ENCODE measurements at places on chromosomes 3 and 15.
A peak's percentile ranks its signal among the peaks of the same experiment; 100 is the strongest.

DNA sequence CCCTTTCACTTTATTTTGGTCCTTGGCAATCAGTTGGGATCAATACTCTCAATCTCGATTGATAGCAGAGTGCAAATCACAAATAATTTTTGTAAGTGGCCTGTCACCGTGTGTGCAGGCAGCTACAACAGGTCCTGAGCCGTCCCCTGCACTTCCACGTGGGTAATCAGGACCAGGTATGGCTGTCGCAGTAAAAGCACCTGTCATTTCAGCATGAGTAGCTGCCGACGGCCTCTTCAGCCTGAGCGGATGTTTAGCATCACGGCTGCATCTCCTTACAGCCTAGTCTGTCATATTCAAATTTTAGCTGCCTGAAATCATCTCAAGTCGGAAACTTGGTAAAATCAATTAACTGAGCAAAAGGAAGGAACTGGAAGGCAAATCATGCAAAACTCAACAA is 53.0 kb upstream of the FOXP1 start:
- no peak for DNase-seq

- no peak for DNase-seq
These were observed 31.8 kb upstream of the RYR3 start for GRCh38 chr15:33278816-33279612.

- DNase-seq, result no peak
These were observed 143.2 kb upstream of the UMPS start for GRCh38 chr3:124587053-124587408.

- DNase-seq, result no peak
These were observed 17.7 kb downstream of the REC114 start for GRCh38 chr15:73460662-73461061.

GRCh38 chr3:179713643-179714090 is 60.8 kb downstream of the USP13 start:
- no peak for DNase-seq

DNA sequence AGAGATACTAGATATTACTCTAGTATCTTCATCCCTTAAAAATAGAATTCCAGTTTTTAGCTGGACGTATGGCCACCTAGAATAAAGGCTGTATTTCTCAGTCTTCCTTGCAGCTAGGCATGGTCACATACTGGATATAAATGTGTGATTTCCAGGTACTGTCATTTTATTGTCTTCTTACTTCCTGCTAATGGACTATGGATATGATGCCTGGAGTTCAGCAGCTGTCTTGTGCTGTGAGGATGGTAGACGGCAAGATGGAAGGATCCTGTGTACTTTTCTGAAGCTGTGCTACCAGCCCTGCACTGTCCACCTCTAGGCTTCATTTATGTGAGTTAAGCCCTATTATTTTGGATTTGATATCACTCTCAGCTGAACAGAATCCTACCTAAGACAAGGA is 83.4 kb downstream of the EBLN2 start:
- no peak for DNase-seq

DNA sequence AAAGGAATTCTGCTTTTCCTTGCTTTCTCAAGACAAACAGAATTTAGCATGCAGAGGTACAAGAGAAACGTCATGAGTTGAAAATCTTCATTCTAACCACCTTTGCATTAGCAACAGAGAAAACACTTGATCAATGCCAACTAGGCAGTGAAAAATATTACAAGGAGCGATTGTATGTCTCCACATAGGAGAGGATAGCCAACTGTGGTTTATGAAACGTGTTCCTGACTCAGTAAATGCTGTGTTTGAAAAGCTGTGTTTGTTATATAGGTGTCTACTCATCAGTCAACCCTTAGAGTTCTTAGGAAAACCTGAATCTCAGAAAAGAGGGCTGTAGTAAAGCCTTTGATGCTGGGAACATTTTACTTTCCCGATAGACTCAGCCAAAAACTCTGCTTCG is 102.4 kb downstream of the FRMD4B start:
- DNase-seq, result no peak

DNA sequence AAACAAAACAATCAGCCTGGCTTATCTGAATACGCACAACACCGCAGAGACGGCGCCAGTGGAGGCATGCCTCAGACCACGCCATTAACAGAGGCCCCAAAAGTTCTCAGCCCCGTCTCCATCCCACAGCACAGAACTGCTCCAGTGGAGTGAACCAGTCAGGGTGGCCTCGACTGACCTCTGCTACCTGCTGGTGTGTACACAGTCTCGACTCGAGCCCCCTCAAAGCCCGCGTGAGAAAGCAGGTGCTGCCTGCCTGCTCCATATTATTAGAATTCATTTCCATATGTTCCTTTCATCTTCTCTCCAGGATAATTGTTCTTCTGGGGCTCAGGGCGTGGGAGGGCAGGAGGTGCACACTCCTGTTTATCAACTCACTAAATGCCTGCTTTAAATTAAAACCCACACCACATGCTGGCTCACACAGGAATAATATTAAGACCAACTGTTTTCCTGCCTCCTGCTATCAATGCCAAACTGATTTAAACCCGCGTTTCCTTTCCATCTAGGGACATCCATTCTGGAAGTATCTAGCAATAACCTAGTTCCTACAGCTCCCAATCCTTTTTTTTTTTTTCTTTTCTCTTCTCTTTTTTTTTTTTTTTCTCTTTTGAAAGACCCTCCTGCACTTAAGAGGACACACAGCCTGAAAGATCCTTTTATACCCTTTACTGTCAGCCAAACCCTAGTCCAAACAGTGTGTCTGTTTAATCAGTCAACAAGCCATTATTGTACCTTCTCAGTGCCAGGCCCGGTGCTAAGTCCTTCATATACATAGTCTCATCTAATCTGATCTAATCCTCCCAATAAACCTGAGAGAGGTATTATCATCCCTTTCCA is 101.2 kb downstream of the TLE3 start:
- peak; percentile 25 for DNase-seq

DNA sequence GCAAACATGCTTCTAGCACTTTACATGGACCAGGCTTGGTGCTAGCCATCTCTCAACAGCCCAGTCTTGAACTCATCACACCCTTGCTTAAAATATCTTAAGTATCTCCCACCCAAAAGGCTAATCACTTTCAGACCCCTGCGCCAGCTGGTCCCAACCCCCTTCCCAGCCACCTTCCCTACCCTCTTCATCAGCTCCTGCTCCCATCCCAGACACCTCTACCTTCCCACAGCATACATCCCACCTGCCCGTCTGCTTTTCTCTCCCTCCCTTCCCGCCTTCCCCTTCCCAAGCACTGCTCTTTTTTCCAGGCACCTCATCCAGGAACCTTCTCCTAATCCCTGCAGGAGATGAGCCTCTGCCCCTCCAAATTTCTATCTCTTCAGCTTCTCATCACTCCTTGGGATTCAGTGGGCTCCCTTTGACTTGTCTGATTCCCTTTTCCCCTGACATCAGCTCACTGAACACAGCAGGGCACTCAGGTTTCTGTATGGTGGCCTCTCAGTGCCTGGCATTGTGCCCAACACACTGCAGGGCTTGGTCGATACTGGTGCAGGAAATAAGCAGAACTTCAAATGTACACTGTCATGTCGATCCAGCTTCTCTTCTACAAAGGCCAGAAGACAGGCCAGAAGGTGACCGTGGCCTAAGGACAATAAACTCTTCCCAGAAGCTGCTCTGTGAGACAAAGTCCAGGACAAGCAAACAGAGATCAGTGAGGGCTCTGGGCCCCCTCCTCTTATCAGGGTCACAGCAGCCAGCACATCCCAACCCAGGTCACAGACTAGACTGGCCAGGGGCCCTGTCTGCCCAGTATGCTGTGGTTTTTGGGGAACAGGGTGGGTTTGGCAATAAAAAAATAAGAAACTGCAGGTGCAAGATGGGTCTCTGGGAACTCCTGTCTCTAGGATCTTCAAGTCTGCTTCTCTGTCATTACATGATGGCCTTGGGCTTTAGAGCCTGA is 2.2 kb upstream of the ITIH1 start:
- no peak for DNase-seq

GRCh38 chr3:8761866-8762265 is 7.5 kb downstream of the OXTR start:
- DNase-seq, result no peak

DNA sequence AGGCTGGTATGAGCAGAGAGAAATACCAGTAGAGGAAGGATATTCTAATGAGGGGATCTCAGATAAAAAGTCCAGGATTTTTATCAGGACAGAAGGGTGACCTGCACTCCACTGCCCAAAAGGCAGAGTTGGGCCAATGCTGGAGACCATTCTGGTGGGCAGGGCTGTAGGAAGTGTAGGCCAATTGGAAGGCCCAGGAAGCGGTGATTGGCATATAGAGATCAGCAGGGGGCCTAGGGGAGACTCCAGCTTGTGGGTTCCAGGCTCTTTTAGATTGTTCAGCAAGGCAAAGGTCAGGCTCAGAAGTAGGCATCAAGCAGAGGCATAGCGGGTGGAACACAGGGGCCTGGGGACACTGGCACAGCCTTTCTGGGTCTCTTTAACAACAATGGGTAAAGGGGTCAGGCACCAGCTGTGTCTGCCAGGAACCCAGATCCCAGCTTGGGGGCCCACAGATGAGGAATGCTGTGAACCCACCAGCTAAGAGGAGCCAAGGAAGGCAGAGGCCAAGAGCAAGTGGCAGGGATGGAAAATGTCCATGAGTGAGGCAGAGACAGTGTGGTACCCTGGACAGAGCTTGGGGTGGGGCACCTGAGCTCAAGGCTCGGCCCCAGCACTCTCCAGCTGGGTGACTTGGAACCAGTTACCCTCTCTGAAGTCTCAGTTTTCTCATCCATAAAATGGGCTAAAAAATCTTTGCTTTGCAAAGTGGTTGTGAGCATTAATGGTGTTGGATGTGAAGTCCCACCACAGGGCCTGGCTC is 27.0 kb upstream of the RASGRF1 start:
- no peak for DNase-seq

- no peak for DNase-seq
These were observed 4.3 kb downstream of the ONECUT1 start for GRCh38 chr15:52785672-52786406.

- DNase-seq, result peak; percentile 37
These were observed at the start of gene CYFIP1 for GRCh38 chr15:22980189-22981050. Gene CYFIP1, minus strand, starts transcription at chr15:22980368. Its CDS starts 33,083 bp downstream, at chr15:22947285.

- DNase-seq, result no peak
These were observed 21.9 kb downstream of the ACAA1 start for GRCh38 chr3:38114875-38115644.

DNA sequence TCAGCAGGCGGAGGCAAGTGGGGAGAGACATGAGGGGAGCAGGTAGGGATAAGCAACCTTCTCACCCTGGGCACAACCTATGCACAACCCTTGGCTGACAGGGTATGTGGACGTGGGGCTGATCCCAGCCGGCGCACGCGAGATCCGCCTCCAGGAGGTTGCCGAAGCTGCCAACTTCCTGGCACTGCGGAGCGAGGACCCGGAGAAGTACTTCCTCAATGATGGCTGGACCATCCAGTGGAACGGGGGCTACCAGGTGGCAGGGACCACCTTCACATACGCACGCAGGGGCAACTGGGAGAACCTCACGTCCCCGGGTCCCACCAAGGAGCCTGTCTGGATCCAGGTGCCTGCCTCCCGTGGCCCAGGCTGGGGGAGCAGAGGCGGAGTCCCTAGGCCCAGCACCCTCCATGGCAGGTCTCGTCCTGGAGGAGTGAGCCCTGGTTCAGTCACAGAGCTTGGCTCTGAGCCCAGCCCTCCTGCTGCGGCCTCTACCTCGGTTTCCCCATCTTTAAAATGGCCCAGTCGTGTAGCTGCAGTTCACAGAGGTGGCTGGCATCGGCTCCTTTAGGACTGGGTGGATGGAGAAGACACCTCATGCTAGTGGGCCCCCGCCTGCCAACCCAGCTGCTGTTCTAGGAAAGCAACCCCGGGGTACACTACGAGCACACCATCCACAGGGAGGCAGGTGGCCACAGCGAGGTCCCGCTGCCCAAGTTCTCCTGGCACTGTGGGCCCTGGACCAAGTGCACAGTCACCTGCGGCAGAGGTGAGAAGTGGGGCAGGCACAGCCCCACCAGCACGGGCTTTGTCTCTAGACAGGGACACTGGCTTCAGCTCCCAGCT is 96.0 kb downstream of the TBC1D2B start:
- DNase-seq, result no peak

GRCh38 chr15:90581771-90582352 is 52.1 kb downstream of the CRTC3 start:
- DNase-seq, result no peak

GRCh38 chr15:77456746-77457145 is 36.1 kb downstream of the HMG20A start:
- DNase-seq, result no peak

GRCh38 chr3:157249606-157250005 is 89.7 kb upstream of the CCNL1 start:
- no peak for DNase-seq

- no peak for DNase-seq
These were observed 94.3 kb downstream of the SQOR start for GRCh38 chr15:45729141-45729540.

DNA sequence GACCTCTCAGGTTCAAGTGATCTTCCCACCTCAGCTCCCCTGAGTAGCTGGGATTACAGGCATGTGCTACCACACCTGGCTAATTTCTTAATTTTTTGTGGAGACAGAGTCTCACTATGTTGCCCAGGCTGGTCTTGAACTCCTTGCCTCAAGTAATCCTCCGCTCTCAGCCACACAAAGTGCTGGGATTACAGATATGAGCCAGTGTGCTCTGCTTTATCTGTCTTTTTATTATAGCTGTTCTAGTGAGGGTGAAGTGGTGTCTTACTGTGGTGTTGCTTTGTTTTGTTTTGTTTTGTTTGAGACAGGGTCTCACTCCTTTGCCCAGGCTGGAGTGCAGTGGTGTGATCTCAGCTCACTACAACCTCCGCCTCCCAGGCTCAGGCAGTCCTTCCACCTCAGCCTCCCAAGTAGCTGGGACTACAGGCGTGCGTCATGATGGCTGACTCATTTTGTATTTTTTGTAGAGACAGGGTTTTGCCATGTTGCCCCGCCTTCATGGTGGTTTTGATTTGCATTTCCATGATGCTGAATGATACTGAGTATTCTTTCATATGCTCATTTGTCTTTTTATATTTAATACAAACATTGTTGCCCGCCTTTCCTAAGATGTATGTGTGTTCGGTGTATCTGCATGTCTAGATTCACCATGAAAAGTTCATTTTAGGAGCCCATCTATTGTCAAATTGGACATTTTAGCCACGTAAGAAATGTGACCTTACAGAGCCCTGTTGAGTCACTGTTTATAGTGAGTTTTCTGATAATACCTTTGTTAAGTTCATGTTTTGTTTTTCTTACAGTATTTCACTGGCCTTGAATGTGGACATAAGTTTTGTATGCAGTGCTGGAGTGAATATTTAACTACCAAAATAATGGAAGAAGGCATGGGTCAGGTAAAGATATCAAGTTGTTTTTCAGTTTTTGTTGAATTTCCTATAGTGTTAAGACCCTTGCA is 80.6 kb downstream of the ARIH1 start:
- DNase-seq, result no peak

- no peak for DNase-seq
These were observed 12.8 kb downstream of the CSNK1G1 start for GRCh38 chr15:64343222-64343621.

DNA sequence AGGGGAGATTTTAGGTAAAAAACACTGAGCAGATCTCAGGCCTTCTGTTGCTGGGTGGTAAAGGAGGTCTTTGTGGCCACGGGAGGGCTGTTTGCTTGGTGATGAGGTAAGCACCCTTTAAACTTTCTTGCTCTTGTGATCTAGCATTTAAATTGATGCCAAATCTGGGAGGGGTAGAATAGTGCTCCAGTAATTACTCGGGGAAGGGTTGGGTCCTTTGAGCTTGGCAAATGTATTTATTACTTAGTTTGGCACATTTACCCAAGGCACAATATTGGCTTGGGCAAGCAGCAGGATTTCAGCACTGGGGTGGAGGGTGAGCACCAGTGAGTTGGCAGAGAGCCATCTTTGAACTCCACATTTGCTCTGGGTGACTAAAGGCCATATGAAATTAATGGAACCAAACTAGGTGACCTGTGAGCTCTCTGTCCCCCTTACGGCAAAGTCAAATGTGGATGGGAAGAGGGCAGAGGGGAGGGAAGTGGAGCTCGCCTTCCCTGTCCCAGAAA is 185.9 kb upstream of the ONECUT1 start:
- DNase-seq, result no peak

- no peak for DNase-seq
These were observed 47.6 kb upstream of the ATP1B3 start for GRCh38 chr3:141828890-141829289.
